ENCODE measurements at places on chromosomes 11 and 22.

- DNase-seq, result no peak
Measured at GRCh38 chr11:65861533-65862183, 1.4 kb downstream of the MUS81 start.

GRCh38 chr11:134630861-134631260, 218.8 kb upstream of the B3GAT1 start:
- DNase-seq, result no peak

DNA sequence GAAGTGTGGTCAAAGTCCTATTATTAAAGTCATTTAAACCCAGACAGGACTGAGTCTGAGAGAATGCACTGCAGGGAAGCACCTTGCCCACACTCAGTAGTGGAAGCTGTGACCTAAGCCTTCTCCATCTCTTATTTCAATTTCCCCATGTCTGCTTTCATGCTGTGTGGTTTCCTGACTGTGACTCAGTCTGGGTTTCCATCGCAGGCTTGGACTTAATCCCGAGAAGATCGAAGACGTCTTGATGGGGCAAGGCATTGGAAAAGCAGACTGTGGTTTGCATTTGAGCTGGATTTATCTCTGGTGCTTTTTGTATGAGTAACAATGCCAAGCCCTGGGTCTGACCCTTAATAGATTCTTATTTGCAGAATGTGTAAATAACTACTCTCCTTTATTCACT, 238.9 kb downstream of the NTM start:
- DNase-seq, result no peak

DNA sequence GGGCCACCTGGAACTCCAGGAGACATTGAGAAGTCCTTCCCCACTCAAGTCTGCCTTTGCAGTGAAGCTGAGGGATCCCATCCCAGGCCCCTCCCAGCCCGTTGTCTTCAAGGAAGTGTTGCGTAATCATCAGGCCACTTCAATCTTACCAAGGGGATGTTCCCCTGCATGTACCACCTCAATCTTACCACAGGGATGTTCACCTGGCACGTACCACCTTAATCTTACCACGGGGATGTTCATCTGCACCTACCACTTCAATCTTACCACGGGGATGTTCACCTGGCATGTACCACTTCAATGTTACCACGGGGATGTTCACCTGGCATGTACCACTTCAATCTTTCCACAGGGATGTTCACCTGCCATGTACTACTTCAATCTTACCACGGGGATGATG, 108.0 kb upstream of the SYN3 start:
- DNase-seq, result no peak

- DNase-seq, result peak; percentile 69
Measured at GRCh38 chr11:128336203-128336602, 251.2 kb downstream of the ETS1 start.

DNA sequence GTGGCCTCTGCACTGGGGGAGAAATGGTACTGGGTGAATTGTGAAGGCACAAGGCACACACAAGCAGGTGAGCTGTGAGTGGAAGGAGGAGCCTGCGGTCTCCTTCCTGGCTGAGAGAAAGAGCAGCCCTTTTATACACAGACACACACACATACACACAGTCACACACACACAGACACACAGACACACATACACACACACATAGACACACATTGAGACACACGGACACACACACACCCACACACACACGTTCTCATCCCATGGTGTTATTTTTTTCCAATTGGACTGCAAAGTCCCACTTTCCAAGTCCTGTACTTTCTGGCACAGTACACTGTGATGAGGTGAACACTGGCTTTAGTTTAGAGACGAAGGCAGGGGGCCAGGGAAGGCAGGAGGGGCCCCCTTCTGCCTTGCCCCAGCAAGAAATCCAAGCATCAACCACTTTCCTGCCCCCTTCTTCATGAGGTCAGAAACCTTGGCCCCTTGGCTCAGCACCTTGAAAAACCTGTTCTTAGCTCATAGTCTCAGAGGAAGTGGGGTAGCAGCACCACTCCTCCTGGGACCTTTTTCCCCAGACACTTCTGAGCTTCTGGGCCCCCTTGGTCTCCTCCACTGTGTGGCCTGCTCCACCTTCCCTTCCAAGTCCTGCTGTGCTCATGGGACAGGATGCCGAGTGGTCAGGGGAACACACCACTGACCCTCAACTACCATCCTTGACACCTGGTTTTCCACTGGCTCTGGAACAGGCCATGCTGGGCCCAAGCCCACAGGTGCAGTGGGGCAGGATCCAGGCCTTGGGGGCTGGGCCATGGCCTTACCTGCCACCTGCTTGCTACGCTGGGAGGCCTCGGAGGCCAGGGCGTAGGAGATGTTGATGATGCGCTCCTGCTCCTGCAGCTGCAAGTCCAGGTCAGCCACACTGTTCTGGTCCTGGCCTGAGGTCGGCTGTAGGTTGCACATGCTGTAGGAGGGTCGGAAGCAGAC, 43.8 kb downstream of the C11orf58 start:
- DNase-seq, result no peak

- DNase-seq, result no peak
Measured at GRCh38 chr22:21074102-21074715, 28.5 kb downstream of the LRRC74B start.

DNA sequence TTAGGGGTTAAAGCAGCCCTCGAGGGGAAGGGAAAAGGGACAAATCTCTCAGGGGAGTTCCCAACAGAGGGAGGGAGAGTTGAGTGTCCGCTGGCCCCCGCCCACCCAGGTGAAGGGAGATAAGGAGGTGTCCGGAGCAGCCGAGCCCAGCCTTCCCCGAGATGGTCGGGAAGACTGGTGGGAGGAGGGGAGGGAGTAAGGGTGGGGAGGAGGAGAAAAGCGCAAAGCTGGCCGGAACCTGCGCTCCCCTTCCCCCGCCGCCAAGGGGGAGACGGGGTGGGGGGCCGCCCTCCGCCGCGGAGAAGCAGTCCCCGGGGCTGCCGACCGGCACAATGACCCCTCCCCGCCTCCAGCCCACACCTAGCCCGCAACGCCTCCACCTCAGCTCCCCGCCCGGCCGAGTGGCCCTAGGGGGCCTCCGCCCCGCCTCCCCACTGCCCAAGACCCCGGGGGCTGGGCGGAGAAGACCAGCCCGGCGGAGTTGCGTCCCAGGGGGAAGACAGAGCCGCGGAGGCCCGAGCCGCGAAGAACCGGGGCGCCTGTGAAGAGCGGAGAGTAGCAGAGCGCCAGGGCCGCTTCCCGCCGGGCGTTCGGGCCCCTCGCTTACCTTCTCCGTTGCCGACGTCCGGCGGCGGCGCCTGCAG, 479 bp downstream of the RSF1 start:
- DNase-seq, result peak; percentile 96

GRCh38 chr11:100670140-100670539, 16.9 kb upstream of the ARHGAP42 start:
- no peak for DNase-seq

- peak; percentile 71 for DNase-seq
Measured at GRCh38 chr22:41001722-41002122, 50.5 kb downstream of the RBX1 start.

DNA sequence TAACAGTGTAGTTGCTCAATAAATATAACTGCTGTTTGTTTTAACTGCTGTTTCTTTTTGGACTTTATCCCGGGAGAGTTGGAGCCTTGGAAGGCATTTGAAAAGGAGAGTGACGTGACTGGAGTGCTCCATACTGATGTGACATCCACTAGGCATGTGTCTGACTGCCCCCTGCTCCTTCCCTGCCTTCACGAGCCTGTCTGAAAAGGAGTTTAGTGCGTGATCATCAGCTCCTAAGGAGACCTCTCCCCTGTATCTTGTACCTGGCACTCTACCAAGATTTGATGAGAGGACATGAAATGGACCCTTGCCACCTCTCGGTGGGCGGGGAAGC, 22.9 kb downstream of the ZBTB16 start:
- no peak for DNase-seq

GRCh38 chr11:40819230-40819629, 640.2 kb downstream of the LRRC4C start:
- no peak for DNase-seq

DNA sequence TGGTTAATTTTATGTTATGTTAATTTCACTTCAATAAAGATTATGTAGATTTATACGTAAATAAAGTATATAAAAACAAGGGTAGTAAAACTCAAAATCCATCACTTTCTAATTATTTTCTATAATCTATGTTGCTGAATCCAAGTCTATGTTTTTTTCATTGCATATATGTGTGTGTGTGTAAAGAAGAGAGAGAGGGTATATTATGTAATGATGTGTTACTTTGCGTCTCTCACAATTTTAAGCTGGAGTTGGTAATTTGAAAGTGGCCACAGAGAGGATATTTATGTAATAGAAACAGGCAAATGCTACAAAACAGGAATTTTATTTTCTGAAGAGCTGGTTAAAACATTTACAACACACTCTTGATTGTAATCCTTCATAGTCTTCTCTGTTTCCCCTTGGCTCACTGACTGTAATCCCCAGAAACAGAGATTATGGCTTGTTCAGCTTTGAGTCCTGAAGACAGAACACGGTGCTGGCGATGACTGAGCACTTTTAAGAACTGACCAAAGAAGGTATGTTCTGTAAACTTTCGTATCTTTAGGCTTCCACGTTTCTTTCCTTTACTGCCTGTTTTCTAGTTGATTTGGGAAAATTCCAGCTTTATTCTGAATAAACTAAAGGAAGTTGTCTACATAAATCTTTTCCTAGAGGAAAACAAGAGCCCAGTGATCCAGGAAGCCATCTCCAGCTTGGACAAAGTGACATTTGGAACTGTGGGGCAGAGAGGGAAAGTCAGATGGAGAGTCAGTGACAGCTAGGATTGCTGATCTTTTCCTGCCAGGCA, 43.6 kb downstream of the OR2AG2 start:
- no peak for DNase-seq

DNA sequence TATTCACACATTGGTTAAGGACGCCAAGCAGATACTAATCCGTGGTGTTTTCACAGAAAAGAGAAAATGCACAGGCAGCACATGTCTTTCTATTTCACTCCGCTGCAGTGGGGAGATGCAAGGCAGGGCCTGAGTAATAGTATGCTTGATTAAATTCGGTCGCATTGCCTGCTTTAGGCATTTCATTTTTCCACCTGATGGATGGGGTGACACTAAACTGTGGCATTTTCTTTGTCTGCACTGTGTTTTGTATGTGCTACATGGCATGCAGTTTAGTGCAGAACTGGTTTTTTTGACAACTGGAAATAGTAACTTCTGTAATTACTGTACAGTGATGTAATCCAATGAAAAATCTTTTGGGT, 94.9 kb downstream of the SLC17A6 start:
- no peak for DNase-seq

DNA sequence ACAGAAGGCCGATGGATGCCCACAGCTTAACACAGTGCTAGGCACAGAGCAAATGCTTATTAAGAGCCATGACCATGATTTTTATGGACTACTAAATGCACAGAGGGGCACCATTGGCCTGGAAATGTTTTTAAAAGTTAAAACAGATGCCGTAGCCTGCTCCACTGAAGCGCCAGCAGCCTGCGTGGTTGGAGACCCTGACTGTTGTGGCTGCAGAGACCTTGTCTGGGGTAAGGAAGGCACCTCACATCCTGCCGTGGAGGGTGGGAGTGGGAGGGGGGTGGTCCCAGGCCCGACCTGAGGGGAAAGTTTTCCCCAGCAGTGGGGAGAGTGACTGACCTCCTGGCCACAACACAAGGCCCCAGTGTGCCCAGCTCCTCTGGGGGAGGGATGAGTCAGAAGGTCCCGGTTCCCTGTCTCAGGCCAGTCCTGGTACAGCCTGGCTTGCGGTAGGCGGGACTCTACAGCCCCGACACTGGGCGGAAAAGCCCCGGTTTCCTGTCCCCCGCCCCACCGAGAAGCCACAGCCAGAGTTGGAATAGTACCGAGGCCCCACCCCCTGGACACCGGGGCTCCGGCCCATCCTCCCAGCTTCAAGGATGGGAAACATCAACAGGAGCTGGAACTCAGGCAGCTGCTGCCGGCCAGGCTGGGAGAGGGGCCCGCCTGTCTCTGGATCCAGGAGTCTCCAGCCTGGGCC, 7.0 kb downstream of the CHST1 start:
- no peak for DNase-seq

DNA sequence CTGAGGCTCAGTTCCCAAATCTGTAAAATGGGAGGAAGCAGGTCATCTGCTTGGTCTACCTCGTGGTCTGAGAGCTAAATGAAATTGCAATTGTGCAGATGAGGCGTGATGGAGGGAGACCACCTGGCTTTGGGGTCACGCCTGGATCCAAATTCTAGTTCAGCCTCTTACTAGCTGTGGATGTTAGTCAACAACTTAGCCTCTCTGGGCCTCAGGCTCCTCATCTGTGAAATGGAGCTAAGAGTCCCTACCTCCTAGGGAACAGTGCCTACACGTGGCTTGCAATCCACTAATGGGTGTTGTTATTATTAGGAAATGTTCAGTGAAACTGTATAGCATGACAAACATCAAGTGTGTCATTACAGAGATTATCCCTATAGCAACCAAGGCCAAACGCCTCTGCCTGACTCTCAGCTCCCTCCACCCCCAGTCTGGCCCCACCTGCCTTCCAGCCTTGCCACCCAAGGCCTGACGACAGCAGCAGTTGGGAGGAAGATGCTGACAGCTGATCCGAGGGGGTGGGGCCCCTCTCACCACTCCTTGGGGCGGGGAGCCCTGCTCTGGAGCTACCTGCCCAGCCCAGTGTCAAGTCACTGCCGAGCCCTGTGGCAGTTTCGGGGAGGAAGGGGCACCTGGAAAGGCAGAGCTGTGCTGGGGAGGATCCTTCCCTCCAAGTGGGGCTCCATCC, 1.7 kb upstream of the RHOD start:
- peak; percentile 86 for DNase-seq
